Adrenal gland (tissue), 19 donors: ENCODE measurements at places on chromosomes 4 and X. TPM values are rescaled to one million over a fixed set of nuclear protein-coding genes. Genes with fewer than 3 reads are reported as not detected.
A peak's percentile ranks its signal among the peaks of the same experiment; 100 is the strongest.

Gene PDZD4
- 1.9 TPM for total RNA-seq

Gene DIPK2B
- 14.4 TPM for total RNA-seq

Gene LINC00632
- total RNA-seq, result 7.6 TPM

Gene SASH3
- 12.5 TPM for total RNA-seq

Gene CLIC2
- 12.1 TPM for total RNA-seq

Gene PSAPL1
- total RNA-seq, result not detected

Gene MAP7D2
- 1.9 TPM for total RNA-seq

Gene HTT
- 77.1 TPM for total RNA-seq

Gene GRK4
- 7.7 TPM for total RNA-seq

DNA sequence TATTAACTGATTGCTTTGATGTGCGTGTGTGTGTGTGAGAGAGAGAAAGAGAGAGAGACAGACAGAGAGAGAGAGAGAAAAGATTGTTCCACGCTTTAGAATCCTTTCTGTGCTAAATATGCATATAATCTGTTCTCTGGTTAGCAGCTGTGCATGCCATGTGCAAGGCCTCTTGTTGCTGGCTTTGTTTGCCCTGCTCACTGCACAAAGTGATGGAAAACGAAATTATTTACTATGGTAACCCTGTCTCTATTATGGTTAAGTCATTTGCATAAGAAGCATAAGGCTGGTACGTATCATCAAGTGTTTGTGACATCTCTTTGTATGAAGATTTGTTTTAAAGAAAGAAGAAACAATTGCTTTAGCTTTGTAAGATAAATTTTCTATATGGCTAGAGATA lies 190.2 kb upstream of the POF1B start:
- no peak for DNase-seq
- no peaks in the 10 kb centered on the region for H3K36me3 ChIP-seq
- H3K4me3 ChIP-seq, result no peak overlapping the region
- peaks cover 14% of the 10 kb centered on the region for H3K27me3 ChIP-seq
- H3K4me1 ChIP-seq, result no peaks in the 10 kb centered on the region

DNA sequence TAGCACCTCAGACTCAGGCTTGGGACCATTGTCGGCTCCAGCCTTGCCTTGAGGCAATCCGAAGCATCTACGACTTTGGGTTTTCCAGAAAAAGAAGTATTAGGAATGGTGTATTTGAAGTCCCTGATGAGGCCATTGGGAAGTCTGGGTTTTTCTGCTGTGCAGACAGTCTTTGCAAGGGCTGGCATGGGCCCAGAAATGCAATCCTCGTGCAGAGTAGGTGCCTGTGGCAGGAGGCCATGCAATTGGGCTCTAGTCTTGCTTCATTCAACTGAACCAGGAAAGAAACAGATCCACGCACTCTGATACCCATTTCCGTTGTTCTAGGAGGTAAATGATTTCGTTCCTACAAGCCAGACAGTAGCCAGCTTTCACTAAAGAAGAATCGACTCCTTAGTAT lies 12.4 kb downstream of the ZFP92 start:
- H3K4me1 ChIP-seq, result no peaks in the 10 kb centered on the region
- peak; percentile 43 for DNase-seq
- H3K4me3 ChIP-seq, result no peak overlapping the region
- H3K27me3 ChIP-seq, result no peaks in the 10 kb centered on the region

GRCh38 chr4:26418107-26418506 lies 72.2 kb downstream of the CCKAR start:
- H3K27me3 ChIP-seq, result no peaks in the 10 kb centered on the region
- peaks cover 13% of the 10 kb centered on the region for H3K36me3 ChIP-seq
- peaks cover 4% of the 10 kb centered on the region for H3K4me1 ChIP-seq
- H3K27ac ChIP-seq, result no peak overlapping the region
- DNase-seq, result no peak
- H3K4me3 ChIP-seq, result no peak overlapping the region

DNA sequence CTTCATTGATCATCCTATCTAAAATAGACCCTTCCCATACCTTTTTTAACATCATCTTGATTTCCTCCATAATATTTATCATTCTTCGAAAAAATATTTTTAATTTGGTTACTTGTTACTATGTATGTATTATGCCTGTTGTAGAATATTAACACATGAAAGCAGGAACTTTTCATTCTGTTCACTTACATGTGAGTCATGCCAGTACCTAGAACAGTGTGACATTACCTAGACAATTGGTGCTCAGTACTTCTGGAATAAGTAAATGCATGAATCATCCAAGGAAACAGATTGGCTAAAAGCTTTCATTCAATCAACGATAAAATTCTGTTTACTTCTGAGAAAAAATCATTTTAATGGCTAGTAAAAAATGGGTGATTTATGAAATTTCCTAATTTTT lies 76.4 kb downstream of the CXXC4 start:
- H3K27me3 ChIP-seq, result no peaks in the 10 kb centered on the region
- no peak overlapping the region for H3K4me3 ChIP-seq
- DNase-seq, result no peak
- H3K4me1 ChIP-seq, result no peaks in the 10 kb centered on the region
- no peak overlapping the region for H3K27ac ChIP-seq

GRCh38 chrX:150696331-150696730 lies 3.1 kb downstream of the MTMR1 start:
- no peaks in the 10 kb centered on the region for H3K4me1 ChIP-seq
- no peaks in the 10 kb centered on the region for H3K36me3 ChIP-seq
- no peak overlapping the region for H3K27ac ChIP-seq
- no peak overlapping the region for H3K4me3 ChIP-seq
- H3K27me3 ChIP-seq, result no peaks in the 10 kb centered on the region

- no peaks in the 10 kb centered on the region for H3K36me3 ChIP-seq
- H3K4me3 ChIP-seq, result no peak overlapping the region
- no peak overlapping the region for H3K27ac ChIP-seq
- H3K27me3 ChIP-seq, result no peaks in the 10 kb centered on the region
Measured at GRCh38 chr4:42282081-42282901, 115.0 kb upstream of the SHISA3 start.

DNA sequence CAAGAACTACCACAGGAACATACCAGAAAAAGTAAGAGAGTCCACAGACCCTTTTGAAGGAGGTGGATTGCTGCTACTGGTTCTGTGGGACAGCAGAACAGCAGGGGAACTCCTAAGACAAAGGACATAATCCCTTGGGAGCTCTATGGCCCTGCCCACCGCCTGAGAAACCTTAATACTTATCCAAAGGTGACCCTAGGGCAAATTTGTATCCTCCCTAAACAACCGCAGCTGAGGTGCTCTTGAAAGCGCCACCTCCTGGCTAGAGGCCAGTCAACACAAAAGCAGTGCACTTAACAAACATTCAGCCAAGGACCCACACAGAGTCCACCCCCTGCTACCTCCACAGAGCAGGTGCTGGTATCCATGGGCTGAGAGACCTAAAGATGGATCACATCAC lies 136.8 kb downstream of the ADAM29 start:
- no peak for DNase-seq
- no peaks in the 10 kb centered on the region for H3K36me3 ChIP-seq
- no peaks in the 10 kb centered on the region for H3K27me3 ChIP-seq
- H3K27ac ChIP-seq, result no peak overlapping the region
- no peak overlapping the region for H3K4me3 ChIP-seq

DNA sequence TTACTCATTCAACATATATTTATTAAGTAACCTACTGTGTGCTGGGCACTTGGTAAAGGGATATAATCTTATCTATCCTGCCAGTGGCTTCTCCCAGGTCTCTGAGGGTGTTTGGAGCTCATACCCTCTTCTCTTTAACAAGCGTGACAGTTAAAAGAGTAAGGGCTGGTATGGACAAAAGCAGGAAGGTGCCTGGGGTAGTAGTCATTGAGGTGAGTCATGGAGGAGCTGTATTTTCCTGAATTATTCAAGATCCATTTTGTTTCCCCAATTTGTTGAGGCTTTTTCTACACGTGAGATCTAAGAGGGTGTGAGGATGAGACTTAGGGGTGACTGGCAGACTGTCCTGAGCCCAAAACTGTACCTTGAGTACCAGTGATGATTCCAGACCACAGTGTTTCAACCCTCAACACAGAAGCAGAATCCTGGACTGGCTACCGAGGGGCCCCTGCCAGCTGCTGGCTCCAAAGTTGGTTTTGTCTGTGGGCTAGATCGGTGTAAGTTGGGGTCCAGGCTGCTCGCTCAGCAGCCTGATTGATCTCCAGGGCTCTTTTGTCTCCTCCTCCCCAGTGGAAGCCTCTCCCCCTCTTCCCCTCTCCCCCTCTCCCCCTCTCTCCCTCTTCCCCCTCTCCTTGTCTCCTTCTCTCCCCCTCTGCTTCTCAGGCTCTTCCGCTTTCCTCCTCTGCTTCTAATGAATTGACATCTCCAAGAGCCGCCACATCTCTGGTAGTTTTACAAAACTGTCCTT lies at the start of gene DRP2:
Gene DRP2, plus strand, starts transcription at position 671 of the 748 bp plus-strand sequence. CDS start 11,862 bp downstream, outside the sequence.
- H3K27me3 ChIP-seq, result peaks cover 4% of the 10 kb centered on the region
- no peak within 1 kb of the TSS for H3K4me3 ChIP-seq
- no peaks in the 10 kb centered on the region for H3K4me1 ChIP-seq
- H3K36me3 ChIP-seq, result no peaks in the 10 kb centered on the region
- DNase-seq, result no peak
- no peak within 1 kb of the TSS for H3K27ac ChIP-seq

GRCh38 chr4:176675810-176676209 lies 116.9 kb downstream of the VEGFC start:
- H3K27me3 ChIP-seq, result no peaks in the 10 kb centered on the region
- DNase-seq, result no peak
- H3K4me3 ChIP-seq, result no peak overlapping the region
- no peak overlapping the region for H3K27ac ChIP-seq

DNA sequence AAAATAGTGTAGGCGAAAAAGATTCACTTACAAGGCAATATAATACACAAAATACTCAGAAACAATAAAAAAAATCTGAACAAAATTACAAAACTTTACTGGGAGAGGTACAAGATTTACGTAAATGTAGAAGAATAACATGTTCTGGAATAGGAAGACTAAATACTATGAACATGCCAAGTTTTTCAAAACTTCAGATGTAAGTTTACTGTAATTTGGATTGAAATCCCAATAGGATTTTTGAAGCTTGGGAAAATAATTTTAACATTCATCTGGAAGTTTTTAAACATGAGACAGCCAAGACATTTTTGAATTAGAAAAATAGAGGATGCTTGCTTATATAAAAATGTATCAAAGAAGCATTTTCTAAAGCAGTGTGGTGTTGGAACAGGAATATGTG lies 30.5 kb upstream of the CT83 start:
- no peak for DNase-seq
- H3K27ac ChIP-seq, result no peak overlapping the region
- H3K36me3 ChIP-seq, result no peaks in the 10 kb centered on the region
- H3K4me3 ChIP-seq, result no peak overlapping the region

DNA sequence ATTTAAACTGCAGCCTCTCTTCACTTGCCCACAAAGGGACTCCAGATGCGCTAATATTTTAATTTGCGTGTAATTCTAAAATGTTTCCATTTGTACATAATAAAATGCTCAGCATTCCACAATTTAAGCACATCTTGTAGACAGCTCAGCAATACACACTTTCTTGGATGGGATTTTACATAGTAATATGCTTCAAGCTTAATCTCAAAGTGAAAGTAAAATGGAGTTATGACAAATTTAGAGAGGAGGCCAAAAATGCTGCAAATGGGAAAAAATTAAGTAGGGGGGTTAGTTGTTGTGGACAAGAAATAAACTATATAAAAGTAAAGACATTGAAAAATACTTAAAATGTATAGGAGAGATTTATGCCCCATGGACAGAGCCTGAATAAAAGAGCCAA lies 149.1 kb downstream of the FBXO8 start:
- H3K27ac ChIP-seq, result no peak overlapping the region
- no peaks in the 10 kb centered on the region for H3K36me3 ChIP-seq
- H3K4me1 ChIP-seq, result no peaks in the 10 kb centered on the region

- H3K4me1 ChIP-seq, result peaks cover 2% of the 10 kb centered on the region
- peak overlapping the region; percentile 84 for H3K27ac ChIP-seq
- peak; percentile 84 for DNase-seq
- no peaks in the 10 kb centered on the region for H3K36me3 ChIP-seq
Measured at GRCh38 chr4:75939890-75940691, 722 bp downstream of the NAAA start.

GRCh38 chrX:46953597-46953996 lies 41.4 kb downstream of the JADE3 start:
- peak overlapping the region; percentile 44 for H3K27ac ChIP-seq
- DNase-seq, result peak; percentile 58

DNA sequence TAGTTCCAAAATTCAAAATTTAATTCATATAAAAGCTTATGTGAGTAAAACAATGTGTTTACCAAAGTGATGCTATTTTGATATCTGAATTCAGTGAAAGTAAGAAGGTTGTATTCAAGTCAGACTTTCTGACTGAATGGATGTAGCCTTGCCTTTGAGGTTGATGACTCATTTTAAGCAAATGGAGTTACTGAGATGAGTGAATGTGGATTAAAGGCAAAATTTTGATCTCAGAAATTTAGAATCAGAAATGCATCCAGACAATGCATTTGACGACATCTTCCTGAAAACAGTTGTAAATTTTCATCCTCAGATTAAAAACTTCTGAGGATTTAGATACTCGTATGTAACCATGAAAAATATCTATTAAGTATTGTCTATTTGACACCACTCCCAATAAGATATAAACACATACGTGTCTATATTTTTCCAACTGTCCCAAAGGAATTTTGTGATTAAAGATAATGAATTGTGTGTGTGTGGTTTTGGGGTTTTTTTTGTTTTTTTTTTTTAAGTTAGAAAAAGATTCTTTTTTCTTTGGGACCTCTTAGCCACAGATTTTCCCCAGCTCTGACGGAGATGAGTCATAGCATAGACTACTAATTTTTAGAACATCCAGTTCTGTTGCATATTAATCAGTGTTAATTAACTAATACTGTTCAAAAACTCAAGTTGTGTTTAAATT lies 34.4 kb downstream of the NFKB1 start:
- no peak overlapping the region for H3K4me3 ChIP-seq
- H3K4me1 ChIP-seq, result no peaks in the 10 kb centered on the region
- no peak overlapping the region for H3K27ac ChIP-seq
- no peaks in the 10 kb centered on the region for H3K27me3 ChIP-seq
- DNase-seq, result no peak

GRCh38 chr4:152399246-152399645 lies 136.6 kb downstream of the FBXW7 start:
- no peak overlapping the region for H3K27ac ChIP-seq
- no peaks in the 10 kb centered on the region for H3K27me3 ChIP-seq
- H3K36me3 ChIP-seq, result no peaks in the 10 kb centered on the region
- no peaks in the 10 kb centered on the region for H3K4me1 ChIP-seq
